NCI-H1092 (cell line): ENCODE measurements at places on chromosomes 1 and 21.

GRCh38 chr1:156814571-156815260 is 1.9 kb downstream of the SH2D2A start:
- no peak for DNase-seq

DNA sequence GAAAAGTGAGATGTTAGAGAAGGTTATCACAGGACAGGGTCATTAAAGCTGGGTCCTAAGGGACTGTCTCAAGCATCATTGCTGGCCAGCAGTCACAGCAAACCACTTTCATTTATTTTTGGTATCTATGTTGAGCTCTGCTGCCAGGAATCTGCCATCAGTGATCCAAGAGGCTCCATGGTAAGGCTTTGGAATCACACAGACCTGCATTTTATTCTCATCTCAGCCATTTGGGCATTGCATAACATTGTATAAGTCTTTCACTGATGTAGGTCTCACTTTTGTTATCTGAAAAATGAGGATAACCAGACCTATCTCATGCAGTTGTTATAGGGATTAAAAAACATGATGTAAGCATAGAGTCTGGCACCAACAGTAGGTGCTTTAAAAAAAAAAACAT is 77.5 kb downstream of the OMA1 start:
- no peak for DNase-seq

DNA sequence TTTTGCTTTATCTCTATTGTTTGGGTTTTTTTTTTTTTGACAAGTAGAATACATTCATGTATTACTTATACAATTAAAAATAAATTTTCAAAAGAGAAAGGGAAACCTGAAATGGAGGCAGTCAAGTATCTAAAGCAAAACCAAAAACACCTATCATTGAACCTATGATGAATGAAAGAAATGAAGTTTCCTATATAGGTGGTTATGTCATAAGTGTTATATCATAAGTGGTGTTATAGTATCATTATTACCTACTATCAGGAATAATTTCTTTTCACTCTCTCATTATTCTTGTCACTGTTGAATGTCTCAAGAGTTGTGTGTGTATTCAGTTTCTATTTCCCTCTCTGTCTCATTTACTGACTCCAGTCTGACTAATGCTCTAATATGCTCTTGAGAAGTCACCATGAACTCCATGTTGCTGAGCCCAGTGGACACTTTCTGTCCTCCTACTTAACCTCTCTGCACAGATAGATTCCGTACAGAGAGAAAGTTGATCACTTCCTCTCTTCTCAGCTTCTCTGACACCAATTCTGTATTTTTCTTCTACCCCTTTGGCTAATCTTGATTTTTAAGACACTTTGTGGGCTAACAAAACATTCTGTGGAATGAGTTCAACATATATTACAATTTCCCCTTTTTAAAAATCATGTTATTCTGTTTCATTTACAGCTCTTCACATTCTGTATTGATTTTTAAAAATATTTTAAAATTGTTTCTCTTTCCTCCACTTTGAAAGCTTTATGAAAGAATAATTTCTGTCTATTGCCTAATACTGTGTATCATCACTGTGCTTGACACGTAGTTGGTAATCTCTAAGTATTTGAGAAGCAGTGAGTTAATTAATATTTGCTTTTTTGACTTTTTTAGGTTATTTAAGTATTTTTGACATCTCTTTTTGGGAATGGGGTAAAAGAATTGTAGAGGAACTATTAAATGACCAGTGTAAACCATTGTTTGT is 50.1 kb downstream of the RASAL2 start:
- no peak for DNase-seq

DNA sequence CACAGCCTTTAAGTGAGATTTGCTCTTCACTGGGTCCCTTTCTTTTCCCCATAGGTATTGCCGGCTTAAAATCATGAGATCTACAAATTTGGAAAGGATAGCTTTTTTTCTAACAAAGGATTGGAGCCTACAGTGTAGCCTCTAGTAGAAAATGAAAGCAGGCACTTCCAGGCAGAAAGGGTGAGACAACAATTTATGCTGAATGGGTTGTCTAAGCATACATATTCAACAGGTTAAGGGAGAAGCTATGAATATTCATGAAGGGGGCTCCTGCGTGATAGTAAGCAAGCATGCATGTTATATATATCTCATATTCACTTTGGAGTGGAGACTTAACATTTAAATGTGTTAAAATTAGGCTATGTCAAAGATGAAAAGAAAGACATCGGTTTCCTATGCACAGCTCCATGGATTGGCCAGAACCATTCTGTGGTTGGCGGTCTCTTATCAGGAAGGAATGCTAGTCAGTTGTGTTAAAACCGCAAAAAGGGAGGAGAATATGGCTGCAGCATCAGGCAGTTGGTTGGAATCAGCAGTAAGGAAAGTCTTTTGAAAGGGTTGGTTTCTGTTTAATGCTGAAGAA is 66.0 kb downstream of the VCAM1 start:
- DNase-seq, result no peak

- DNase-seq, result no peak
Observed at GRCh38 chr1:247102381-247102780, 1.8 kb downstream of the ZNF669 start.

GRCh38 chr1:185375583-185375982 is 58.5 kb upstream of the IVNS1ABP start:
- DNase-seq, result no peak

- no peak for DNase-seq
Observed at GRCh38 chr1:99674115-99675064, 28.5 kb downstream of the PALMD start.

- DNase-seq, result no peak
Observed at GRCh38 chr1:4485398-4485797, 169.0 kb upstream of the AJAP1 start.

GRCh38 chr1:94753171-94753972 is 66.8 kb upstream of the SLC44A3 start:
- no peak for DNase-seq

GRCh38 chr1:245041058-245041698 is 113.6 kb upstream of the KIF26B start:
- DNase-seq, result no peak

- no peak for DNase-seq
Observed at GRCh38 chr1:175197531-175197930, 5.0 kb upstream of the KIAA0040 start.

- peak; percentile 13 for DNase-seq
Observed at GRCh38 chr21:44455524-44456213, 359 bp downstream of the LRRC3 start.

DNA sequence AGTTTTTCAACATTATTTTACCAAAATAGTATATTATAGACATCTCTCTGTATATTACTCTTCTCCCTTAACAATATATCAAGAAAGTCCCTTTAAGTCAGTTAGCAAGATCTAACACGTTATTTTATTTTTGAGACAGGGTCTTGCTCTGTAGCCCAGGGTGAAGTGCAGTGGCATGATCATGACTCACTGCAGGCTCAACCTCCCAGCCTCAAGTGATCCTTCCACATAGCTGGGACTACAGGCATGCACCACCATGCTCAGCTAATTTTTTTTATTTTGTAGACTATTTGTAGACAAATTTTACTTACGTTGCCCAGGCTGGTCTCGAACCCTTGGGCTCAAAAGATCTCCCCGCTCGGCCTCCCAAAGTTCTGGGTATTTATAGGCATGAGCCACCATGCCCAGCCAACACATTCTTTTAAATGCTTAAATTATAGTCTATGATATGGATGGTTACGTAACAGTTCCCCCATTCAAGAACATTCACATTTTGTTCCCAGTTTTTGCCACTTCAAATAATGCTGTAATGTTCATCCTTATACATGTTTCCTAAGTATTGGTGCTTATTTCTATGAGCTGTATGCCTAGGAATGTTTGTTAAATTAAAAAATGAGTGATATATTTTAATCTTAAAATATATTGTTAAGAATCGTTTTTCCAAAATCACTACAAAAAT is 70.4 kb downstream of the TUT4 start:
- DNase-seq, result no peak

DNA sequence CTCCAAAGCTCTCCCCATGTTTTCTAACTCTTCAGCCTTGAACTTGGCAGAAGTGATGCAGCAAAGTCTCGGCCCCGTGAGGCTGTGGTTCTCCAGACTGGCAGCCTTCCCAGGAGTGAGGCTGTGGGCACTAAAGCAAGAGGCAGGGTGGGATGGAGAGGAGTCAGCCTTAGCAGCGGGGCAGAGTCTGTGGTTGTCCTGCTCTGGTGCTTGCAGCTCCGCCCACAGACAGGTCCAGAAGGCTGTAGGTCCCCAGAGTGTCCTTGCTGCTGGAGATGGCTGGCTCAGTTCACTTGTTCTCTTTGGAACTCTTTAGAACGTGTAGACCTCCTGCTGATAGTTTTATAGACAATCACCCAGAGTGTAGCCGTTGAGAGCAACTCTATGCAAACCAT is 142.6 kb downstream of the AJAP1 start:
- no peak for DNase-seq

DNA sequence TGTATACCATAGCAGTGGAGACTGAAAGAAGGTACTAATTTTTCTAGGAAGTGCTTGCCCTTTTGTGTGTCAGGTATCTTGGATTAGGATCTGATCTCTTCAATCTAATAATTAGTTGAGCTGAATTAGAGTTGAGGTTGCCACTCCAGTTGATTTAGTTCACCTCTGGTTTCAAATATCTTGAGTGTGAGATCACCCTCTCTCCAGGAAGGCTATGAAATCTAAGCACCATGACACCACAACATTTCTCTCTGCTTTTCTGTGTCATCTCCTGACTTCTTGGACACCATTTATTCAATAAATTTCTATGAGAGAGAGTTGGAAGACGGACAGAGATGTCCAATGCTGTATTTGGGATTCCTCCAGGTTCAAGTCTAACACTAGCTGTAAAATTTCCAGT is 212.8 kb downstream of the DYRK1A start:
- no peak for DNase-seq

DNA sequence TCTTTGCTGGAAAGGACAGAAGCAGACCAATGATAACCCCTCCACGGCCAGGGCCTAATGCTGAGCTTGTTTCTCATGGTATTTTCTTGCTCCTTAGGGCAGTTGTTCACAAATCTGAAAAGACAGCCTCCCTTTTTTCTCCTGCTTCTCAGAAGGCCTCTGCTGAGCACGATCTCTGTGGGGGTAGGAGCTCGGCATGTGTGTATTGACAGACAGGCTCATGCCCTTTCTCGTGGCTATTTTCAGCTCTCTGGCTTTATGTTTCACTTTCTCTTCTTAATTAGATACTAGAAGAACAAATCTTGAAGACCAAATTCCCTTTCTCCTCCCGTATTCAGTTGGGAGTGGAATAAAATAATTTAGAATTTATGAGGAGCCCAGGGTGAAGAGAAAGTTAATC is 768 bp upstream of the RIIAD1 start:
- DNase-seq, result no peak

GRCh38 chr1:39348278-39348677 is 143.2 kb upstream of the BMP8A start:
- DNase-seq, result no peak

- no peak for DNase-seq
Observed at GRCh38 chr1:51549901-51550300, 30.8 kb upstream of the EPS15 start.

GRCh38 chr1:55650444-55650843 is 435.3 kb upstream of the USP24 start:
- no peak for DNase-seq

GRCh38 chr1:53025034-53025768 is 36.8 kb upstream of the PODN start:
- no peak for DNase-seq

GRCh38 chr1:32107742-32108661 is at the start of gene KPNA6:
Gene KPNA6, plus strand, starts transcription at chr1:32108056. Its CDS starts 75 bp downstream, at chr1:32108131.
- peak; percentile 92 for DNase-seq

DNA sequence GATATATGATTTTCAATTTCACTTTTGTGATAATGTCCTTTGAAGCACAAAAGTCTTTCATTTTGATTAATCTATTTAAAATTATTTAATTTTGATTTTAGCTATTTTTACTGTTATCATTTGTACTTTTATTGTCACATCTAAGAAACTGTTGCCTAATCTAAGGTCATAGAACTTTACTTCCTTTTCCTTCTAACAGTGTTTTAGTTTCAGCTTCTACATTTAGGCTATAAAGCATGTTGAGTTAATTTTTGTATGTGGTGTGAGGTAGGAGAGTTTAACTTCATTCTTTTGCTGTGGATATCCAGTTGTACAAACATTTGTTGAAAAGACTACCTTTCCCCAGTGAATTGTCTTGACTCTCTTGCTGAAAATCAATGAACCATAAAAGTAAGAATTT is 204.5 kb downstream of the TM2D1 start:
- DNase-seq, result no peak

DNA sequence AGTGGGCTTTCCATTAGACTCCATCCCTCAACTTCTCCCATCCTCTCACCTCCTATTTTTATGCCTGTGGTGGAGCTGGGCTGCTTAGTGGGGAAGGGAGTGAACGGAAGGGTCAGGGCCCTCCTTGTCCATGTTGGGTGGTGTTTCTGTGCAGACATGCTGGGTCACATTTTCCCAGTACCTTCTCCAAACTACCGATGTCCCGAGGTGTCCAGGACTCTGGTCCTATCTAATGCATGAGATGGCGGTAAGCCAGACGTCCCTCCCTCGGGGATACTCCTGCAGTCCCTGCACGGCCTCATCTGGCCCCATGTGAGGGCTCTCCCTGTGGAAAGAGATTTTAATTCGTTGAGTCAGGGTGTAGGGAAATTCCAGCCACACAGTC is 61.0 kb downstream of the OBSCN start:
- DNase-seq, result no peak

- DNase-seq, result no peak
Observed at GRCh38 chr1:78427506-78427905, 63.3 kb upstream of the PTGFR start.

DNA sequence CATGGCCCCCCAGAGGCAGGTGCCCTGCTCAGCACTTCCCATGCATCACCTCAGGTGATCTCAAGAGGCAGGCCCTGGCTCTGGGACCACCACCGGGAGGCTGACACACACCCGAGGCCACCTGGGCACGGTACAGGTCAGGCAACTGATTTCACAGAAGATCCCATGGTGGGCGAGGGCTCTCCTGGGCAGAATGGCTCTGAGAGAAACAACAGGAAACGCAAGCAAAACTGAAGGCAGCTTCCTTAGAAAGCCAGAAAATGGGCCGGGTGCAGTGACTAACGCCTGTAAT is 11.4 kb upstream of the SKI start:
- DNase-seq, result no peak

DNA sequence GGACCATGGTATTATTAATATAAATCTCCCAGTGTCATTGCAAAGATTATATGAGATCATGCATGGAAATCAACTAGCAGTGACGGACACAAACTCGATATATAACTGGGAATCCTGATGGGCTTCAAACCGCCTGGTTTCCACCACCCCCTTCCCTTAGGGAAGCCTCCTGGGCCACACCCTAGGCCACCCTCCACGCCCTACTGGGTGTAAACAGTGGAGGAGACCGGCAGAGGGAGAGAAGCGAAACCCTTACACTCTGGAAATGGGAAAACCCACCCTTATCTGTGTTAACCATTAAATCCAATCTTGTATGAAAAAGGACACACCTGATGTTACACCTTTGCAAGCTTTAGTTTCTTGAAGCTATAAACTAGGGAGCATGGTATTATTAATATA is 595 bp upstream of the ZNHIT6 start:
- DNase-seq, result no peak

- no peak for DNase-seq
Observed at GRCh38 chr1:192584866-192585265, 9.3 kb downstream of the RGS1 start.
